ENCODE measurements at places on chromosomes 3 and 15. TPM values are rescaled to one million over a fixed set of nuclear protein-coding genes. Genes with fewer than 3 reads are reported as not detected.
A peak's percentile ranks its signal among the peaks of the same experiment; 100 is the strongest.

Gene GXYLT2
- 35.7 TPM for total RNA-seq

DNA sequence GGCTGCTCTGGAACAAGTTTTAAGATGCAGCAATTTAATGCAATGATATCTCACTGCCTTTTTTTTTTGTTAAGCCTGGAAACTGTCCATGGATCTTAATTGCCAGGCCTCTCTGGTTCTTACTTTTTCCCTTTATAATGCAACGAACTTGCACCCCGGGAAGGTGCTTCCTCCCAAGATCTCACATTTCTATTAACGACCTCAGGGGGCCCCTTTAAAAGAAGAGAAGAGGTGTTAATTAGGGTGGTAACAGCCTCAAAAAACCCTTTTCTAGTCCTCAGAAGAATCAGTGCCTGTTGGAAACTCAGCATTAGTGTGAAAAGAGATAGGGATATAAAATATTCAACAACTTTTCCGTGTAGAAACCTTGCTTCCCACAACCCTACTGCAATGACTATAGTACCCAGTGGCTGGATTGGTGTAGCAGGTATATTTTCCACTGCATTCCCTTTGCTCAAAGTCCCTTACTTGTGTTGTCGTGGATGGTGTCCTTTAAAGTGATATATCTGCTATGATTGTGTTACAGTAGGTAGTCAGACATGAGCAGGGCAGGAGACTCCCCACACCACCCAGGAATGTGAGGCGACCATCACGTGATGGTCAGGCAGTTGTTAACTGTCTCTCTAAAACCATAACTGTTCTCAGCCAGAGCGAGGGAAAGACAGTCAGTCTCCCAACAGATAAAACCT, 121.8 kb downstream of the CTNNB1 start:
- no peak for DNase-seq
- no peaks in the 10 kb centered on the region for H3K27me3 ChIP-seq
- peaks cover 15% of the 10 kb centered on the region for H3K4me1 ChIP-seq
- no peak overlapping the region for H3K27ac ChIP-seq

DNA sequence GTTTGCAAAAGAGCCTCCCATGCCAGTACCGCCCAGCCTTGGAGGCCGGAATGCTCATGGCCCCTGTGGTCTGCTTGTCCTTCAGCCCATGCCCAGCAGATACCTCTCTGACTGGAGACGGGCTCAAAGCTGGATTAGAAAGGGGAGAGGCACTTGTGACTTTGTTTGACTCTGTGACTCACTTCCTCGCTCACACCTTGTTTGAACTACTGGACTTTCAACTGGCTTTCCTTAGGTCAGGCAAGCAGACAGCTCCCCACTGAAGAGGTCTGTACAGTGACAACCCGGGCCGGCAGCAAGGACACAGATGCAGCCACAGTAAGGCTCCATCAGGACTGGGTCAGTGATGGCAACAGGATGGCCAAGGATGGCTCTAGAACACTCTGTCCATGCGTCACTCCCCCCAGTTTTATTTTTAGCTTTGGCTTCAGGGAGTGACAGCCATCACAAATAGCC, 98.6 kb upstream of the ABHD17C start:
- no peaks in the 10 kb centered on the region for H3K36me3 ChIP-seq
- DNase-seq = peak; percentile 72
- peak overlapping the region; percentile 79 for H3K27ac ChIP-seq
- H3K4me1 ChIP-seq = peaks cover 6% of the 10 kb centered on the region
- H3K27me3 ChIP-seq = no peaks in the 10 kb centered on the region

GRCh38 chr3:142818651-142819050, 70.2 kb downstream of the PCOLCE2 start:
- no peaks in the 10 kb centered on the region for H3K4me1 ChIP-seq
- no peak overlapping the region for H3K27ac ChIP-seq
- no peaks in the 10 kb centered on the region for H3K36me3 ChIP-seq
- H3K4me3 ChIP-seq = no peak overlapping the region
- no peaks in the 10 kb centered on the region for H3K27me3 ChIP-seq
- no peak for DNase-seq

Gene MCF2L2
- 0.40 TPM for total RNA-seq

GRCh38 chr3:101994386-101994785, 145.1 kb downstream of the NFKBIZ start:
- no peaks in the 10 kb centered on the region for H3K27me3 ChIP-seq
- H3K4me3 ChIP-seq = no peak overlapping the region
- H3K36me3 ChIP-seq = no peaks in the 10 kb centered on the region
- H3K27ac ChIP-seq = no peak overlapping the region
- DNase-seq = no peak

Gene EAF2
- total RNA-seq = 3.6 TPM

GRCh38 chr3:82202269-82202668, 440.8 kb upstream of the GBE1 start:
- no peaks in the 10 kb centered on the region for H3K27me3 ChIP-seq
- H3K4me1 ChIP-seq = no peaks in the 10 kb centered on the region
- DNase-seq = no peak
- no peak overlapping the region for H3K4me3 ChIP-seq
- no peaks in the 10 kb centered on the region for H3K36me3 ChIP-seq
- H3K27ac ChIP-seq = no peak overlapping the region

- no peaks in the 10 kb centered on the region for H3K4me1 ChIP-seq
- H3K36me3 ChIP-seq = no peaks in the 10 kb centered on the region
- peaks cover 31% of the 10 kb centered on the region for H3K27me3 ChIP-seq
- peak; percentile 14 for DNase-seq
- no peak overlapping the region for H3K4me3 ChIP-seq
These were observed 23.5 kb downstream of the DRD3 start for GRCh38 chr3:114155370-114155821.

- H3K36me3 ChIP-seq = no peaks in the 10 kb centered on the region
- no peaks in the 10 kb centered on the region for H3K4me1 ChIP-seq
- no peak overlapping the region for H3K4me3 ChIP-seq
- H3K27me3 ChIP-seq = no peaks in the 10 kb centered on the region
- DNase-seq = no peak
These were observed 97.8 kb upstream of the SPRED1 start for GRCh38 chr15:38154837-38155236.

Gene LRRN1
- total RNA-seq = 37.5 TPM

- H3K27me3 ChIP-seq = no peaks in the 10 kb centered on the region
- no peaks in the 10 kb centered on the region for H3K4me1 ChIP-seq
- no peak for DNase-seq
These were observed 29.2 kb upstream of the WWTR1 start for GRCh38 chr3:149686996-149687395.

- peak overlapping the region; percentile 72 for H3K27ac ChIP-seq
- H3K4me3 ChIP-seq = no peak overlapping the region
- H3K36me3 ChIP-seq = no peaks in the 10 kb centered on the region
- DNase-seq = no peak
These were observed 28.6 kb upstream of the ANKDD1A start for GRCh38 chr15:64883100-64883581.

- H3K27me3 ChIP-seq = no peaks in the 10 kb centered on the region
- H3K27ac ChIP-seq = peak within 1 kb of the TSS; percentile 98
- no peaks in the 10 kb centered on the region for H3K36me3 ChIP-seq
These were observed at the start of gene CCDC50 for GRCh38 chr3:191328962-191329653. Gene CCDC50 (plus strand): TSS chr3:191329394. CDS start chr3:191329675, 281 bp downstream.

DNA sequence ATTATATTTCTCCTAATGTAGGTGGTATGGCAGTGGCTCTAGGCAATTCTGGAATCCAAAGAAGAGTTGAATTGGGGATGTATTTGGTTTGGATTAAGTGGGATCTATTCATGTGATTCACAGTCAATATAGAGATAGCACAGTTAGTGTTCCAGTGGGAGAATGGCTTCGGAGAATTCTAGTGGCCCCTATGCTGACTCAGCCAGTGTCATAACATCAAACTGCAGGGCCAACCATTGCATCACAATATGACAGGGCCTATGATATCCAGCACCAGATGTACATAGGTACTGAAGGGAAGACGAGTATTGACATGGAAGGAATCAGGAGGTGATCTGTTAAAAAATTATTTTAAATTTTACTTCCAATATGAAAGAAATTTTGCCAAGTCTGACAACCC, 302.8 kb upstream of the UBE2E2 start:
- no peak overlapping the region for H3K27ac ChIP-seq
- H3K36me3 ChIP-seq = no peaks in the 10 kb centered on the region
- H3K4me1 ChIP-seq = peaks cover 3% of the 10 kb centered on the region
- H3K4me3 ChIP-seq = no peak overlapping the region

DNA sequence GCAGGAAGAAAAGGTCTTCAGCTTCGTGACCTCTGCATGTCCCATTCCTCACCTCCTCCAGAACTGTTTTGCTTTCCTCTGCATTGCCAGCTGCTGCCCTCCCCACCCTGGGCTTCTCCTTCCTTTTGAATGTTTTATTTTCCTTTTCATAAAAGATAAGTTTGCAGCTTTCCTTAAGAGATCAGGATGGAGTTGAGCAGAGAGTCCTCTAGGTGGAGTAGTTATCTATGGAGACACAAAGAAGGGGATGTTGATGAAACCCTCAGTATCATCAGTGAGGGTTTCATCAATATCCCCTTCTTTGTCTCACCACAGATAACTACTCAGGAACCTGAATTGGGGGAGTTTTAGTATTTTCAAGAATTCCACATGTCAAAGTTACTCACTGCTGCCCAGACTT, 19.0 kb upstream of the SLC25A36 start:
- H3K4me3 ChIP-seq = no peak overlapping the region
- no peaks in the 10 kb centered on the region for H3K27me3 ChIP-seq
- H3K36me3 ChIP-seq = no peaks in the 10 kb centered on the region
- peak; percentile 26 for DNase-seq
- no peak overlapping the region for H3K27ac ChIP-seq

Gene GOLGA8N
- total RNA-seq = 3.2 TPM

All from hepatocyte (in vitro differentiated cells).